A549 treated with AZD2906 at 1 μM for 4 hours (cell line): ENCODE measurements at places on chromosomes 7 and 10. TPM values are rescaled to one million over a fixed set of nuclear protein-coding genes. Genes with fewer than 3 reads are reported as not detected.

GALNT17 gene
- total RNA-seq: not detected in 5 replicates

MYOZ1 gene
- 0.06 TPM in 1 of 5 replicates, not detected in the others for total RNA-seq

ANKRD1 gene
- total RNA-seq: 29.0 to 52.3 TPM (median 41.3 TPM) in 5 replicates

UBE2D4 gene
- total RNA-seq: 7.9 to 11.5 TPM (median 9.6 TPM) in 5 replicates

LBX1 gene
- total RNA-seq: not detected in 5 replicates

MLXIPL gene
- 0.60 to 1.3 TPM (median 1.1 TPM) in 5 replicates for total RNA-seq

LRGUK gene
- 0.20 to 0.37 TPM (median 0.31 TPM) in 5 replicates for total RNA-seq

ESYT2 gene
- total RNA-seq: 89.8 to 122 TPM (median 118 TPM) in 5 replicates

RFC2 gene
- 51.6 to 65.5 TPM (median 54.6 TPM) in 5 replicates for total RNA-seq

UNCX gene
- 0.05 to 0.06 TPM in 2 of 5 replicates, not detected in the others for total RNA-seq

ITPRIP gene
- total RNA-seq: 54.5 to 64.8 TPM (median 61.4 TPM) in 5 replicates

CYP2C9 gene
- total RNA-seq: 0.09 TPM in 1 of 5 replicates, not detected in the others

NCF1 gene
- 0.16 to 0.39 TPM (median 0.27 TPM) in 5 replicates for total RNA-seq

LEP gene
- not detected in 5 replicates for total RNA-seq

FAM25G gene
- total RNA-seq: 0.73 to 1.2 TPM (median 0.90 TPM) in 4 of 5 replicates, not detected in the other

PDE6C gene
- not detected in 5 replicates for total RNA-seq

VCL gene
- 190 to 251 TPM (median 238 TPM) in 5 replicates for total RNA-seq

ANKRD7 gene
- 0.05 to 0.21 TPM (median 0.13 TPM) in 4 of 5 replicates, not detected in the other for total RNA-seq

MYH16 gene
- 0.27 to 0.41 TPM (median 0.34 TPM) in 5 replicates for total RNA-seq

SEMA4G gene
- total RNA-seq: 6.5 to 8.0 TPM (median 7.4 TPM) in 5 replicates

NKX1-2 gene
- 0.02 to 0.05 TPM (median 0.03 TPM) in 5 replicates for total RNA-seq

ZNF33B gene
- total RNA-seq: 4.1 to 5.6 TPM (median 5.3 TPM) in 5 replicates

AFAP1L2 gene
- total RNA-seq: 19.3 to 24.0 TPM (median 21.7 TPM) in 5 replicates

CRTAC1 gene
- total RNA-seq: 0.89 to 1.7 TPM (median 1.5 TPM) in 5 replicates

COL17A1 gene
- 1.3 to 2.4 TPM (median 1.8 TPM) in 5 replicates for total RNA-seq

KCP gene
- 0.11 to 0.21 TPM (median 0.20 TPM) in 5 replicates for total RNA-seq

SORBS1 gene
- total RNA-seq: 0.45 to 0.68 TPM (median 0.49 TPM) in 5 replicates

CRYGN gene
- total RNA-seq: not detected in 5 replicates

NDUFA5 gene
- 31.0 to 47.4 TPM (median 32.7 TPM) in 5 replicates for total RNA-seq

GLI3 gene
- 0.08 to 0.30 TPM (median 0.23 TPM) in 5 replicates for total RNA-seq

OGDHL gene
- 0.46 to 0.59 TPM (median 0.47 TPM) in 5 replicates for total RNA-seq

LIPA gene
- total RNA-seq: 40.1 to 52.4 TPM (median 46.2 TPM) in 5 replicates

UCMA gene
- not detected in 5 replicates for total RNA-seq

LRMDA gene
- 3.8 to 4.7 TPM (median 4.1 TPM) in 5 replicates for total RNA-seq

ANKRD61 gene
- 0.51 to 0.78 TPM (median 0.71 TPM) in 5 replicates for total RNA-seq

GPNMB gene
- 2.2 to 3.5 TPM (median 3.1 TPM) in 5 replicates for total RNA-seq

ABCB1 gene
- total RNA-seq: 0.08 to 0.22 TPM (median 0.15 TPM) in 4 of 5 replicates, not detected in the other

MNX1 gene
- total RNA-seq: 3.2 to 4.8 TPM (median 4.8 TPM) in 5 replicates

ODAD2 gene
- 0.08 to 0.17 TPM in 2 of 5 replicates, not detected in the others for total RNA-seq

STK32C gene
- 35.3 to 50.2 TPM (median 47.3 TPM) in 5 replicates for total RNA-seq

ADK gene
- 30.7 to 32.7 TPM (median 32.4 TPM) in 5 replicates for total RNA-seq

CLCN1 gene
- 0.02 to 0.08 TPM (median 0.03 TPM) in 4 of 5 replicates, not detected in the other for total RNA-seq

BCCIP gene
- 89.7 to 116 TPM (median 97.9 TPM) in 5 replicates for total RNA-seq

GPR15LG gene
- total RNA-seq: not detected in 5 replicates

TWIST1 gene
- 1.4 to 3.7 TPM (median 3.3 TPM) in 5 replicates for total RNA-seq

TCAF1 gene
- total RNA-seq: 14.3 to 19.9 TPM (median 17.3 TPM) in 5 replicates
